ENCODE measurements at places on chromosomes 6 and 20. TPM values are rescaled to one million over a fixed set of nuclear protein-coding genes. Genes with fewer than 3 reads are reported as not detected.

Gene LTV1
- total RNA-seq, result 12.2 TPM

Gene KCNK15
- not detected for total RNA-seq

Gene DDRGK1
- 39.4 TPM for total RNA-seq

Gene DNMT3B
- total RNA-seq, result 4.0 TPM

Gene OTOR
- total RNA-seq, result not detected

Gene MRPL18
- 102 TPM for total RNA-seq

Gene UNC93A
- total RNA-seq, result not detected

Gene HLA-DRB5
- total RNA-seq, result not detected

Gene LY86
- not detected for total RNA-seq

Gene MAP1LC3A
- 34.8 TPM for total RNA-seq

Gene OR5V1
- not detected for total RNA-seq

Gene GABBR1
- 4.8 TPM for total RNA-seq

Gene SLC22A7
- total RNA-seq, result not detected

Gene NKAIN2
- not detected for total RNA-seq

All from bronchus fibroblast of lung (primary cell).